ENCODE measurements at places on chromosomes 16 and 17. TPM values are rescaled to one million over a fixed set of nuclear protein-coding genes. Genes with fewer than 3 reads are reported as not detected.

The CNTD1 gene
- polyA plus RNA-seq = 2.2 TPM

The ZNF213 gene
- polyA plus RNA-seq = 8.6 TPM

DNA sequence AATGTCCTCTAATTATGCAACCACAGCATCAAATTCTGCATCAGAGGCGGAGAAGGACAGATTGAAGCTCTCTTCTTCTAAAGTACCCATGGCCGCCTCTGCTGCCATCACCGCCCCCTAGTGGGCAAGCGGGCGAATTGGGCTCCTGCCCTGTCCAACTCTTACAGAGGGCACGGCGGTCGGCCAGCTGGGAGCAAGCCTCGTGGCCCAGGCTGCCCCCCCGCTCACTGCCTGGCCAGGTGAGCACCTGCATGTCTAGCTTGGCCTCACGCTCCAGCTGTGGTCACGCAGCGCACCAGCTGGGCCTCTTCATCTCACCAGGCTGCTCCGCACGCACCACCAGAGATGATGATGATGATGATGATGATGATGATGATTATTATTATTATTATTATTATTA lies 146.1 kb upstream of the TOM1L1 start:
- DNase-seq = no peak

DNA sequence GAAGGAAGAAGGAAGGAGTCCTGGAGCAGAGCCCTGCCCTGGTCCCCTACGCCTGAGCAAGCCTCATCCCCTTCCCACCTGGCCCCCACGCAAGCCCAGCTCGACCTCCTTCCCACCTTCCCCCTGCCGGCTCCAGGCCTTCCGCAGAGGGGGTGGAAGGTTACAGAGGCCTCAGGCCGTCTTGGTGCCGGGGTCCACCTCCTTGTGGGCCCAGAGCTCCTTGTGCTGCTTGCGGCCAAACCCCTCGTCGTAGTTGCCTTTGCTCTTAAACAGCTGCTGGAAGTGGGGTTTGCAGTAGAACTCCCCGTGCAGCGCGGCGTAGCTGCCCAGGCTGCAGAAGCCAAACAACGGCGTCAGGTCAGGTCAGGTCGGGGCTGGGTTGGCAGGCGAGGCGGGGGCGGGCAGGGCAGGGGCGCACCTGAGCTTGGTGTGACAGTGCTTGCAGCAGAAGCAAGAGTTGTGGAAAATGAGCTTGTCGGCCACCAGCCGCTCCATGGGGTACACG lies 1.5 kb downstream of the LIMD2 start:
- DNase-seq = no peak

- no peak for DNase-seq
These were observed 178.0 kb downstream of the ABCC12 start for GRCh38 chr16:47977802-47978201.

GRCh38 chr17:12867726-12868125 lies 78.4 kb downstream of the ARHGAP44 start:
- no peak for DNase-seq

GRCh38 chr16:87267566-87267965 lies 49.6 kb downstream of the C16orf95 start:
- DNase-seq = no peak

GRCh38 chr16:69417520-69418199 lies 6.8 kb upstream of the CYB5B start:
- DNase-seq = no peak

- no peak for DNase-seq
These were observed 16.1 kb downstream of the LASP1 start for GRCh38 chr17:38885728-38886642.

All from renal cortex interstitium (tissue), 15 donors.